ENCODE measurements at places on chromosomes 2 and 18.

- peak; percentile 57 for DNase-seq
These were observed 52.2 kb upstream of the KCNH7 start for GRCh38 chr2:162890690-162891311.

DNA sequence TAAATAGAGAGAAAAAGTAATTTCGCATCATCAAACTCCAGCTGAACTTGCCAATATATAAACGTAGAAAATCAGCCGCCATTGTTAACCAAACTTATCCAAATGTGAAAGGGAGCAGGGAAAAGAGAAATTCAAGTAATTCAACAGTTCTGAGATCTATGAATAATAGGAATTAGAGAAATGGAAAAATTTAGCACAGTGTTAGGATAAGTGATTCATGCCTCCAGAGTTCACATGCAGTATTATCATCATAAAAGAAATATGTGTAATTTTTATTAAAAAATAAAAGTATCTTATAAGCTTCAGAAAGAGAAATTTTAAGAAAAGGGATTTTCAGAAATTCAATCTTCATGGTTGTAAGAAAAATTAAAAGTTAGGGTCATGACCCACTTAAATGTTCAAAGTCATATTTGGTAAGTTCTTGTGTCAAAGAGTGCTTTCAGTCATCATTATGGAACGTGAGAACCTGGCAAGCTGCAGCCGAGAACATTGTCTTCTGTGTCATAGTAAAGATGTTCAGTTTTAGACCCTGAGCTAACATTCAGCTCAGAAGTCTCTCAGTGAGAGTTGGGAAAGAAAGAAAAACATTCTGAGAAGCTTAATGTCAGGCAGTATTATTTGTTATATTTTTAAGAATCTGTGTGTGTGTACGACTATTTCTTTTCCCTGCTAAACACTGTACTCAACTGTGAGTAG is 414.3 kb upstream of the RGPD4 start:
- no peak for DNase-seq

- DNase-seq: no peak
These were observed 28.7 kb upstream of the ATP8B1 start for GRCh38 chr18:57831597-57832377.

DNA sequence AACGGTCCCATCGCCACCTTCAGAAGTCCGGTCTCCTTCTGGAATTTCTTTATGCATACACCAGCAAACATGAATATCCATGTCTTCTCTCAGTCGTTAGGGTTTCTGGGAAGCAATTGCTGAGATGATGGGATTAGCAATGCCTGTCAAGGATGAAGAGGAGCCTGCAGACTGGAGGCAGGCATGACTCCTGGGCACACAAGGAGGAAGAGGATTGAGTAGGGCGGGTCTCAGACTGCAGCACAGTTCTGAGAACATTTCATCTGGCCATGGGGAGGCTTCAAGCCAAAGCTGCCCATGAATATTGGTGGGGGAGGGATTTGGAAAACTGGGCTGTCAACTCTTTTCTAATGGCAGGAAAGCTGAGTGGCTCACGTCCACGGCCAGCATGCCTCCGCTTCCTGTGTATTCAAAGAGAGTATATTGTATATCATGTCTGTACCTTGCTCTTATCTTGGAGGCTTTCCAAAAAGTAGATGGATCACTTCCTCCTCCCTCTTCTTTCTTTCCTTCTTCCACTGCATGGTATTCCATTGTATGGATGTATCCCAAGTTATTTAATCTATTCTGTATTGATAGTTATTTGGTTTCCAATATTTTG is 24.5 kb downstream of the MC2R start:
- no peak for DNase-seq

GRCh38 chr18:6412933-6413472 is 1.7 kb downstream of the L3MBTL4 start:
- no peak for DNase-seq

Data from endodermal cell (in vitro differentiated cells).